ENCODE measurements at places on chromosomes 6 and 20.

DNA sequence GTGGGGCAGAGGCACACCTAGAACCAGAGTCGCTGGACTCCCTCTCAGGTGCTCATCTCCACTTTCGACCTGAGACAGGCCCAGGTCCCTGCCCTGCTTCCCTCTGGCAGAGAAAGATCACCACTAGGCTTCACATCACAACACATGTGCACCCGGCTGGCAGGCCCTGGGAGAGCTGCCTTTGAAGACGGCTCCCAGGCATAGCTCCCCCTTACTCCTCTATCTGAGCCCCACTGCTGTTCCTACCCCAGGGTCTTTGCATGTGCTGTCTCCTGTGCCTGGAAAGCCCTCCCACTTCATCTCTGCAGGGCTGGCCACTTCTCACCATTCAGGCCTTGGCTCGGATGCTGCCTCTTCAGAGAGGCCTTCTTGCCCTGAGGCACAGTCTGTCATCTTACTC is 89.2 kb downstream of the NOL4L start:
- no peak for DNase-seq

DNA sequence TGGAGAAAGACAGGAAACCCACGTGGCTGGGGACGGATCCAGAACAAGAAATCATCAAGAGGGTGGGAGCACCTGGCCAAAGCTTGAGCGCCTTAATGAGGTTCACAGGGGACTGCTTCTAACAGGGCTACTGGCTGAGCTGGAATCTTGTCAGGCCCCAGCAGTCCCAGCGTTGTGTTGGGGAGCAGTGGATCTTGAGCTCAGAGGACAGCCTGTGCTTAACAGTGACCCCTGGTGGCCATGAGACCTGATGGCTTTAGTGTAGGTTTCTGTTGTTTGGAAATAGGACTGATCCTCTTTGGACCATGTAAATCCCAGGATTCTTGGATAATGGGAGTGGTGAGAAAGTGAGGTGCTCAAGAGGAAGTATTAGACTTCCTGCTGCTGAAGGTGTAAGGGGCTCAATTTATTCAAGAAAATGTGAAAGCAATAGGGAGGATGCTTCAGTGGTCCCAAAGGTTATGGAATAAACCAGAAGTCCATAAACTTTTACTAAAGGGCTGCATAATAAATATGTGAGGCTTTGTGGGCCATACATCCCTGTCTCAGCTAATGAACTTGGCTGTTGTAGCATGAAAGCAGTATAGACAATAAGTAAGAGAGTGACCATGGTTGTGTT is 216.2 kb downstream of the NFATC2 start:
- DNase-seq, result no peak

GRCh38 chr6:125002406-125002741 is 40.1 kb downstream of the RNF217 start:
- no peak for DNase-seq

DNA sequence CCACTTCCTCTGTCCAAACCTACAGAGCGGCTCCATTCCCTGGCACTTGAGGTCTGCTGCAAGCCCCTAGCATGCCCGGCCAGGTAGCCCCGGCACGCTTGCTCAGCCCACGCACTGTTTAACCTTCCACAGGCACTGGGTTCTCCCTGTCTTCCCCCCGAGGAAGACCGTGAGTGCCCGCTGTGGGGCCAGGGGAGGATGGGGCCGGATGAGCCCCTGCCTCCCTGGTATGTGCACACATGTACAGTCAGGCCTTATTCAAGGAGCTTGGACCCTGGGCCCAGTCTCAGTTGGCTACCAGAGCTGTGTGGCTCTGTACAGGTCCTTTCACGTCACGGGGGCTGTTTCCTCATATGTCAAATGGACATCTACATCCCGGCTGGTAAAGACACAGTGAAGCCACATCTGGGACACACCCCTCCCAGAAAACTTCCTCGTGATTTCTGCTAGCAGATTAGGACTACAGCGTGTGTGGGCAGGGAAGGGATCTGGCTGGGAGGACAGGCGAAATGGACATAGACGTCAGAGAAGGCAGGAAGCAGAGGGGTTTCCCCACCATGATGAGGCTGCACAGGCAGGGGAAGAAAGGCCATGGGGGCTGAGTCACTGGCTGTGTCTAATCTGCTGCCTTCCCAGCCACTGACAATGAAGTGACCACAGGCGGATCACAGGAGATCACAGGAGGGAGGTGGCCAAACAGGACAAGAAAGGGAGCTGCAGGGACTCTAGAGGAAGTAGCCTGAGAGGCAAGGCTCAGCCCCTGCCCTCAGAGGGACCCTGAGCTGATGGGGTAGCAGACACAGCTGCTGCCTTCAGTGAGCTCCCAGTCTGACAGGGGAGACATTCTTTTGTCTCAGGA is 62.9 kb downstream of the MRPL14 start:
- no peak for DNase-seq

GRCh38 chr6:111361648-111362047 is 121.4 kb downstream of the REV3L start:
- DNase-seq, result no peak

- no peak for DNase-seq
Observed at GRCh38 chr6:83514466-83514865, 2.1 kb downstream of the PRSS35 start.

DNA sequence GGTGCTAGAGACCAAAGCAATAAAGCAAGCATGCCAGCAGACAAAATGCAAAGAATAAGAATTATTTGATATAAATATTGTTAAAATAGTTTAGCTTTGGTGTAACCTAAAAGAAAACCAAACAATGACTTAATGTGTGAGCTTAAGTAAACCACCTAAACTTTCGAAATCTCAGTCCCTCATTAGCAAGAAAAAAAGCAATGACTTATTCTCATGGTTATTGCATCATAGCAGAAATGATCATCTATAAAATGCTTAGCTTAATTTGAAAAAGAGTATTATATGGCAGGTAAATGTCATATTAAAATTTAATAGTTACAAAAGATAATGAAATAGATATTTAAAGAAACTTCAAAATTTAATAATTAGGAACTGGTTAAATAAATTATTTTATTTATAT is 1395.7 kb upstream of the EYS start:
- DNase-seq, result no peak

- DNase-seq, result no peak
Observed at GRCh38 chr6:31114970-31115849, 610 bp downstream of the PSORS1C1 start.

DNA sequence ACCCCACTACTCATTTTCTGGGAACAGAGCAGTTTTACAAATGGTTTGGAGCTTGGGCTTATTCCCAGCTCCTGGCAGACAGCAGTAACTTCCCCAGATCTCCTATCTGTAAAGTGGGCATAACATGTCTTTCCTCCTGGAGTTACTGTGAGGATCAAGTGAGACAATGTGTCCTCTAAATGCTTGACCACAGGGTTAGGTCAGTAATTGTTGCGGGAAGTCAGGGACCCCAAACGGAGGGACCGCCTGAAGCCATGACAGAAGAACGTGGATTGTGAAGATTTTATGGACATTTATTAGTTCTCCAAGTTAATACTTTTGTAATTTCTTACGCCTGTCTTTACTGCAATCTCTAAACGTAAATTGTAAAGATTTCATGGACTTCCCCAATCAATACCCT is 15.3 kb upstream of the ZNFX1 start:
- DNase-seq, result no peak

DNA sequence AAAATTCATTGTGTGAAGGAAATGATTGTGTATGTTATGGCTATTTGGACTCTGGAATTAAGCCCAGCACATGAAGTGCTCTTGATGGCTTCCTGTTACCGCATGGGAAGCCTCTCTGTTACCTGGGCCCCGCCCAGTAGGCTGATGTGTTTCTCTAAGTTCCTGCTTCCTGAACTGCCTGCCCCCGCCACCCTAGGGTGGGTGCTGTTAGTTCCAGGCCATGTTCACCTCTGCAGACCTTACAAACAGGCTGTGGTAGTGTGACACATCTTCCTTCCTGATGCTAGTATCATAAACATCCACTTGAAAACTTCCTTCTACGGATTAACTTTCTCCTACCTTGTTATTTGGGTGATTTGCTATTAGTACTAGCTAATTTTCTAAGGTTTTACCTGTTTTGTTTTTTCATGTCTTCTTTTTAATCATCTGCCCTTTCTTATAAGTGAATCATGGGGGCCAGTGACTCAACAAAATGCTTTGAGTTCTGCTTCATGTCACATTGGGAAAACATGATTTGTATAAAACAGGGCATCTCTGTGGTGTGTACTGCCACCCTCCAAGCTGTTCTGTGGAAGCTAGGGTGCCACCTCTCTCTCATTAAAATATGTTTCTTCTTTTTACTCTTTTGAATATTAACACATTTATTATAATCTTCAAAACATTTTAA is 40.6 kb downstream of the SH3BGRL2 start:
- no peak for DNase-seq

DNA sequence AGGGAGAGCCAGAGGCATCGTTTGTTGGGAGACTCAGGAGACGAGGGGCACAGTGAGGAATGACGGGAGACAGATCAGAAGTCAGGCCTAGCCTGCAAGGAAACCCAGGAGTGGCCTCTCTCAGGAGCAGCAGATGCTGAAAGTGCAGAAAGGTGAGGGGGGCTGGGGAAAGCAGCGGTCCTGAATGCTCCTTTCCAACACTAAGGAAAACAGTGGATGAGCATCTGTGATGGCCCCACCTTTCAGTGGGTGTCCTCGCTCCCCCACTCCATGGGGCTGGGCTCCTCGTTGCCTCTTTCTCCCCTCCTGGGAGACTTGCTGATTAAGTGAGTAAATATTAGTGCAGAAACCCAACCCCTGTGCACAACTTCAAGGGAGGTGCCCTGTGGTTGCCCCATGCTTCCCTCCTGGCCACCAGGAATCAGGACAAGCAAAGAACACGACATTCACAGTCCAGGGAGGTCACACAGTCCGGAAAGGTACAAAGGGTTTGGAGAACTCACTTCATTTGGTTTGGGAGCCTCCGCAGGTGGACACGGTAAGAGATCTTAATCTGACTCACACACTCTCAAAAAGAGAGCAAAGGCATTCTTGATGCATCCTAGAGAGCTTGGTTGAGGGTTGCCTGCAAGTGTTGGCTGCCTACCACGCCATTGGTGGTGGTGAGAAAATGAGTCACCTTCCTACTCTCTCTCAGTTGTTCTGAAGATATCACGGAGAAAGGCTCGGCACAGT is 9.7 kb upstream of the BPIFB1 start:
- DNase-seq, result no peak

DNA sequence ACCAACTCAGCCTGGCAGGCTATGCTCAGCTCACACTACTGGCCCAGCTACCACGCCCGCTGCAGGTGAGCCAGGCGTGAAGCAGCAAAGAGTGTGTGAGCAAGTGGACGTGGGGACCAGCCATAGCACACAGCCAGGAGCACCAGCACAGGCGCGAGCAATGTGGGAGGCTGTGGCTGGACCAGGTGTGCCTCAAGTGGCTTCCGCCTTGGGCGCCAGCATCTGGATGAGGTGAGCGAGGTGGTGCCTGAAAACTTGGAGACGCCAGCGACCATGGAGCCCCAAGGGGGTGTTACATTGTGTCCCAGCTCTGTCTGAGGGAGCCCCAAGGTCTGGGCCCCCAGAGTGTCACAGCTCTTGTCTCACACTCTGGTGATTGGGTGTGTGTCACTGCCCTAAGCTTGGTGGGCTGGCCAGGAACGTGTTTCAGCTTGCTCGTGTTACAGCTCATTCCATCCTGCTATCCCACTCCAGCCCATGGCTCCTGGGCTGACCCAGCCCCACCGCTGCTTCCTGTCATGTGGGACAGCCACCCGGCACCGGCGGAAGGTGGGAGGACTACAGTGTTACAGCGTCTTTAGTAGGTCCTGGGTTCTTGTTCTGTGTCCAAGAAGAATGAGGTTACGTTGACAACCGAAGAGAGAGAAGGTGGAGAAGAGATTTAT is 508.0 kb upstream of the MMS22L start:
- no peak for DNase-seq

GRCh38 chr6:68238097-68238601 is 396.9 kb upstream of the ADGRB3 start:
- no peak for DNase-seq

DNA sequence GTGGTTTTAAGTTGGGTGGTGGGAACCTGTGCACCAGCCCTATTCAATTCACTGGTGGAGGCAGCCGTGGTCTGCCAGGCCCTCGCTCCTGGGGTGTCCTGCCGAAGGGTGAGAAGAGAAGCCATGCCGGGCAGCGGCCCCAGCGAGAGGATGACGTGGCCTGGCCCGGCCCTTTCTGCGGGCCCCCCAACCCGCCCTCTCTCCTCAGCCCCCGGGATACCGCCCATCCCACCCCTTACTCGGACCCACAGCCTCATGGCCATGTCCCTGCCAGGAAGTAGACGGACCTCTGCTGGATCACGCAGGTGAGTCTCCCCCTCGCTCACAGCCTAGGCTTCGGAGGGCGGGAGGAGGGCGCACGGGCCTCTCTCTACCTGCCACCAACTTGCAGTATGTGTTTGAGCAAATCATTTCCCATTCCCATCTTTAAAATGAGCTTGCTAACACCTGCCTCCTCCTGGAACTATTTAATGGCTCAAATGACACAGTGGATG is 30.1 kb downstream of the SNPH start:
- no peak for DNase-seq
